Hematopoietic multipotent progenitor cell treated with erythropoietin and hydrocortisone succinate and interleukin-3 and kit ligand, for 4 days (in vitro differentiated cells): ENCODE measurements at places on chromosomes 6 and 20.

DNA sequence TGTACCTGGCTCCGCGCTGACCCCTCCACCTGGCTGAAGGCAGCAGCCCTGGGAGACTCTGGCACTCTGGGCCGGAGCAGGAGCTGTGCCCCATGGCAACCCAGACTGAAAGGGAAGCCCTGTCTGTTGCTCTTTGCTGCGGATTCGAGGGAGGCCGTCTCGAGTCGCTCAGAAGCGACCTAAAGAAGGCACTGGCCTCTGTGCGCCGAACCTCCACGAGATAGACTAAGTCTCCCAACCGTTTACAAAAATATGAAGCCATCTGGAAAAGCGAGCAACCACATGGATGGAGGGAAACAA, 10.5 kb upstream of the TBX18 start:
- no peak for DNase-seq

DNA sequence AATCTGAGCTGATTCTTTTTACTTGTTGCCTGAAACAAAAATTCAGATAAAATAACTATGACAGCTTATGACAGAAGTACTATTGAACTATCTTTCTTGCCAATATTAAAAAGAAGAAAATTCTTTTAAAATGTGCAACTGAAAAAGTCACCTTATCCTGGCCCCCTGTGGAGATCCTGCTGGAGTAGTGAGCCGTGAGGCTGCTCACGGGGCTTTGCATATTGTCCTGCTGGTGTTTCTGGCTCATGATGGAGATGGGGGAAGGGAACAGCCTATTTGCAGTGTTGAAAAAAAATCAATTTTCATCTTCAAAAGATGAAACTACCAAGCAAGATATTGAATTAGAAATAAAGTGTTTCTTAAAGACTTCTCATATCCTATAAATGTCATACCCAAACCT, 216.0 kb downstream of the SAMD5 start:
- DNase-seq = no peak

- no peak for DNase-seq
These were observed 11.2 kb upstream of the BHLHE23 start for GRCh38 chr20:63017826-63018411.

- peak; percentile 87 for DNase-seq
These were observed at the start of gene RBM38 for GRCh38 chr20:57390604-57391438. Gene RBM38 (plus strand): TSS chr20:57391396. CDS start chr20:57391582, 186 bp downstream.

- DNase-seq = peak; percentile 77
These were observed 43.2 kb downstream of the RANBP9 start for GRCh38 chr6:13668291-13668928.

- DNase-seq = no peak
These were observed 95.5 kb upstream of the PAX1 start for GRCh38 chr20:21609981-21610380.

DNA sequence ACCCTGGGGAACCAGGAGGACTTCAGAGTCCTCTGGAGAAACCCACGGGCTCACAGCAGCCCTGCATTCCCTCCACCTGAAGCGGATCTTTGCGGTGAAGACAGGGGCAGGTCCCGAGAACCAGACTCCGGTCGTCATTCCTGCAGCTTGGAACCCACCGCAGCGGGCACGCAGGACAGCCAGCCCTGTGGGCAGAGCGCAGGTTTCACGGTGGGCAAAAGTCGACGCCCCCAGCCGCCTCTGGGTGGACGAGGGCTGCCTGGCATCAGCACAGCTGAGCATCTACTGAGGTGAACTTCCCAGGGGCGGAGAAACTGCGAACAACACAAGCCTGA, 118.3 kb downstream of the PSMB1 start:
- no peak for DNase-seq

- DNase-seq = no peak
These were observed 493.1 kb downstream of the BTBD3 start for GRCh38 chr20:12410783-12411182.

GRCh38 chr6:123520217-123520616, 116.5 kb downstream of the TRDN start:
- DNase-seq = no peak

GRCh38 chr6:81634155-81634880, 118.2 kb downstream of the TENT5A start:
- no peak for DNase-seq

GRCh38 chr6:101266063-101266462, 127.4 kb upstream of the GRIK2 start:
- DNase-seq = peak; percentile 4

GRCh38 chr6:142421285-142422117, 119.7 kb downstream of the ADGRG6 start:
- no peak for DNase-seq

DNA sequence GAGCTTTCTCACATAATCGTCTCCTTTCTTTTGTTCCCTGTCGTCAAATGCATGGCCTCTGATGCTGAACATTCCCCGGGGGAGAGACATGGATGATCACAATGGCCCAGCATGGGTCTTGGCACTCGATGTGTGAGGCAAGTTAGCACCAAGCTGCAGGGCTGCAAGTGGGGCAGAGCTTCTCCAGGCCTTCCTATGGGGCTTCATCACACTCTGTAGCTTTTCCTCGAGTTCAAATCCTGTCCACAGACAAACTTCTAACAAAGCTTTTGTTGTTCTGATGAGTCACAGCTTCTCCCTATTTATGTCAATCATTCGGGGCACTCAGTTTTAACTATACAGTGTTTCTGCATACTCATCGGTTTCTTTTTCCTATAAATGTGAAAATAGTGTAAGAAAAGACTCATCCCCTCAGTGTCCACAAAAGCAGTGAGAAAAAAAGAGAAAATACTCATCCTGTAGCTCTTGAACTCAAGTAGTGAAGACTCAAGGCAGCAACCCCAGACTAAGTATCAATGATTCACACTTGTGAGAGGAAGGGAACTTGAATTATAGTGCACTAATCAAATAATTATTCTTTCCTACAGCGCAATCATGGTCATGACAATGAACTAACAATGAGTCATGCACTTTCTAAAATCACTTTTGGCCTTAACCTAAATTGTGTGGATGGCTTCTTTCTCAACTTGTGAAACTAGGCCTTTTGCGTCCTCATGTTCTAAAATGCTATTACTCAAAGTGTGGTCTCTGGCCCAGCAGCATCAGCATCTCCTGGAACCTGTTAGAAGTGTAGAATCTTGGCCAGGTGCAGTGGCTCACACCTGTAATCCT, 68.4 kb upstream of the NOX3 start:
- DNase-seq = no peak

DNA sequence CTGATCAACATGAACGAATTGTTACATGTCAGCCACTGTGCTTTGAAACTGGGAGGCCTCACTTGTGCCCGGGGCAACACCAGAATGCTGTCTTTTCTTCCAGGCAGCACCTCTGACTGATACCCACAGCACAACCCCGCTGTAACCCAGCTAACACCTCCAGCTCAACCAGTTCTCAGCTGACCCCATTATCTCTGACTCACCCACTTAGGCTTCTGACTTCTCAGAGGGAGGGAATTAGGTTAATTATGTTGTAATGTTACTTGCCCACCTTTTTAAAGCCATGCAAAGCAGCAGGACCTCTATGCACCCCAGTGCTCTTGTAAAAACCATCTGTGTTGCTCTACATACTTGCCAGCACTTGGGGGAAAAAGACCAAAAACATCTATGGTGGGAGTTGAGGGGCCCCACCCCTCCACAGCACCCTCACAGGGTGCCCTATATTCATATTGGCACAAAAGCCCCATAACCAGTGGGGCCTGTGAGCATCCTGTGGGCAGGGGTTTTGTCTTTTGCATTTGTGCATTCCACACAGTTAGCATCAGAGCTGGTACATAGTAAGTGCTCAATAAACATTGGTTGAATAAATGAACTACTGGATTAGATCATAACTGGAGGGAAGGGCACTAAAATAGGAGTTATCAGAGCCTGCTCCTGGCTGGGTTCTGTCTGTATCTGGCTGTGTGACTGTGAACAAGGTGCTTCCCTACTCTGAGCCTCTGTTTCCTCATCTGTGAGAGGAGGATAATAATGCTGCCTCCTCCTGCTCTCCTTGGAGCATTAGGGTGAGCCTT, 22.3 kb downstream of the BNIP5 start:
- DNase-seq = peak; percentile 23

DNA sequence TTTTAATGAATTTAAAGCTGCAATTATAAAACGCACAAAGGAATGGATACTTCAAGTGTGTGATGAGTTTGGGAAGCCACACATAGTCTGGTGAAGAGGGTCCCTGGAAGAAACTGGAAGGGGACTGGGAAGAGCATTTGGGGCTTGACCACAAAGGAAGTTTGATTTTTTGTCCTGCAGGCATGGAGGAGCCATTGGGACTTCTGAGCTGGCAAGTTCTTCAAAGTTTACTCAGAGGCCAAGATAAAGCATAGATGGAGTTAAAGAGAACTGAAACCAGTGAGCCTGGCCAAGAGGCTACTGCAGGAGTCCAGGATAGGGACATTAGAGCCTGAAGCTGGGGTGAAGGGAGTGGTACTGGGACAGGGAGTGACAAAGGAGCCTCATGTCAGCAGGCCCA, 95.0 kb downstream of the AIG1 start:
- no peak for DNase-seq

DNA sequence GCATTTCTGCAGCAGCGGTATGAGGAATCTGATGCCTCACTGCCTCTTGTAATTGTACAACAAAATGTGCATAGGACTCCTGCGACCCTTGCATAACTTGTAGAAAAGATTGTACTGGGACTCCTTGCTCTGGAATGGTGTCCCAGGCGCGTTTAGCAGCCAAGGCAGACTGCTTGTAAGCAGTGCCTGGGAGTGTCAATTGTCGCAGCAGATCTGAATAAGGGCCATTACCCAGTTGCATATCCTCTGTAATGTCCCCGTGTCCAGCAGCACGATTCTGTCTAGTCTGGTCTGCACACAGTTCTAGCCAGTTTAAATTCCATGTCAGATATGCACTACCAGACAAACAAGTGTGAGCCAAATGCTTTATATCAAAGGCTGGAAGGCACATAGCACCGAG, 70.7 kb upstream of the BTN3A2 start:
- DNase-seq = no peak

DNA sequence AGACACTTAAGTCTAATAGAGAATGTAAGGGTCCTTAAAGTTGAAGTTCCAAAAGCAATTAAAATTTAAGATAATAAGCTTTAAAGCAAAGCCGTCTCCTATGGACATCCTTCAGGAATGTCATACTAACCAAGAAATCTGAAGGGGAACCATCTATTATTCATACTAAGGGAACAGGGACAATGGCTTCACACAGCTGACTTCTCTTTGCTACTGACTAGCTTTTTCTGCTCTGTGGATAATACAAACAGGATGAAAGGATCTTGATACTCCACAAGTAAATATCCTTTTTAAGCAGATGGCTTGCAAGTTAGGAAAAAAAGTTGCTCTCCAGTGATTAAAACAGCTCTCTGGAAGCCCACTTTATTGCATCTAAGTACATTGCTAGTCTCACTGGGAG, 178.6 kb downstream of the BACH2 start:
- DNase-seq = no peak

DNA sequence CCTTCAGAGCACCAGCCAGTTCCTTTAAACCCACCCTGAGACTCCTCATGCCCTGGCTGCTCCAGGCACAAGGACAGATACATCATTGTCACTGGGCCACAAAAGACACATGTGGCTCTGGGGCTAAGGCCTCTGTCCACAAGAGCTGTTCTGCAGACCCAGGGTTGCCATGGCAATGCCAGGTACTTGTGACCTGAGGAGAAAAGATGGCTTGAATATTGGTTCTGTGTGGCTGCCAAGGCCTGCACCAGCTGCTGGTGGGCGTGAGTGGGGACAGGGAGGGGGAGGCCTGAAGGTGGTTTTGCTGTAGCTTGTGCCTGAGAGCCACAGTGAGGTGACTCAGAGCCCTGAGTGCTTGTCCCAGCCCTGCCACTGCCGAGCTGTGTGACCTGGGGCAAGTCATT, 31.8 kb downstream of the SAYSD1 start:
- DNase-seq = no peak

DNA sequence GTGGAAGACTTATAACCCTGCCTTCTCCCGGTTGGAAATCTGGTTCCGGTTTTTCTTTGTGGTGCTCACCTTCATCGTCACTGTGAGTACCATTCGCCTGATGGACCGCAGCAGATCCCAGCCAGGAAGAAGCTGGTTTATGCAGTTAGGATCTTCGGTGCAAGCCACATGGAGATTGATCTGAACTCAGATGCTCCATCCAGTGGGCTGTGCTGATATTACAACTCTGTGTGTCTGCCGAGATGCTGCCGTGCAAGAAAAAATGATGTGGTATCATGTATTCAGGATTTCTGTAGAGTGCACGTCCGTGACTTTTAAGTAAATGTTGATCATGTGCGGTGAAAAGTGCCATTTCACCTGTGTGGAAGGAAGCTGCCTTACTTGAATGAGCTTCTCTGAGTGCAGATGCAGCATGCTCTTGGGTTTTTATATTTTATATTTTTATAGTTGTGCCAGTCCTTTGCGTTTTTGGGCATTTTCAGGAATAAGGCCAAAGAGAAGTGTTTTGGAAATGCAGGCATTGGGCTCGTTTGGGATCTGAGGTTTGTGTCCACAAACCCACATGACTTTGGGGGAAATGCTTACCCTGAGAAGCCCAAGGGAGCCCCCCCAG, 39.2 kb downstream of the DYNLT1 start:
- DNase-seq = peak; percentile 85

DNA sequence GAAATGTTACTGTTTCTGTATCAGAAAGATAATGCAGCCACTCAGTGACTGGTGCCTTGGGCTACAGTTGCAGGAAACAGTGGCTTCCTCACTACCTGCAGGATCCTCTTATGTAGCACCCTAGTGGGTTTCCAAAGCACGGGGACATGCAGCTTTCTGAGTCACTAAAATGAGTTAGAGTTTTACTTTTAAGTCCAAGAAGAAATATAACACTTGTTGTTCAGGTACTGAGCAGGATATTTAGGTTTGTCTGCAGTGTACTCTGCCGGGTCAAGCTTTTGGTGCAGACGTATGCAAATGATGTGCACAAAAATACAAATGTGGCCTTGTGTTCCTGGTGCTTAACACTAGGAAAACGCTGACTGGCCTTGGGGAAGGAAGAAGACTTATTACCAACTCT, 22.0 kb downstream of the ACSS1 start:
- peak; percentile 76 for DNase-seq

GRCh38 chr20:1536893-1537730, 20.4 kb downstream of the SIRPD start:
- peak; percentile 55 for DNase-seq

- DNase-seq = peak; percentile 31
These were observed at the start of gene PCSK2 for GRCh38 chr20:17226410-17227218. Gene PCSK2 (plus strand): TSS chr20:17227040. CDS start chr20:17227306, 266 bp downstream.

GRCh38 chr6:1322156-1322555, 10.3 kb downstream of the FOXQ1 start:
- DNase-seq = no peak

DNA sequence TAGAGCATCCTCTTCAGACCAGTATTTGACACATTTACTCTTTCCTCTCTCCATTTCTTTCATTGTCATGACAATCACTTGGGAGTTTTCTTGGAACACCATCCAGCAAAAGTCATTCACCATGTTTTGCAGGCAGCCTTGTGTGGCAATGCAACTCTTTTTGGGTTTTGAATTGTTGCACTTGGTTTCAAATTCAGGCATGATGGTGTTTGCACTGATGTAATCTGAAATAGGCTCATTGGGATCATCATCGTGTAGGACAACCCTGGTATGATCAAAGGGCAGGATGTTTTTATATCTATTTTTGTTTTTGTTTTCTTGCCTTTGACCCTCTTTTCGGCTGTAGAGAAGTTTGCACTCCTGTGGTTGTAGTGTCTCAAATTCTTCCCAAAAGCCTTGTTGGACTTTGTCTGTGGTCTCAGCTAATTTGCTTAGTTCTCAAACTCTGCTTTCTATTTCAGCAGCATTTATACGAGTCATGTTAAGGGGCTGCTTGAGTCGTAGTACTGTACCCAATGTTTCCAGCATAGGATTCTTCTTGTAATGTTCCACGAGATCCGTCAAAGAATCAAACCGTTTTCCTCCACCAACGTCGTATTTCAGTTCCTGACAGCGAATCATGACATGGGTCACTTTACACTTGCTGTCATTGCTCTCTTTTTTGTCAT, 160.8 kb upstream of the TNFAIP3 start:
- no peak for DNase-seq

- peak; percentile 54 for DNase-seq
These were observed 586 bp downstream of the ZNF512B start for GRCh38 chr20:63968928-63969760.
